Stimulated activated CD4-positive, alpha-beta T cell treated with anti-CD3 and anti-CD28 coated beads, TNF-alpha, amount 100 ng/mL, for 4 hours (primary cell): ENCODE measurements at places on chromosomes 1 and 21.

- DNase-seq: no peak
Measured at GRCh38 chr1:180507795-180508724, 5.7 kb upstream of the ACBD6 start.

DNA sequence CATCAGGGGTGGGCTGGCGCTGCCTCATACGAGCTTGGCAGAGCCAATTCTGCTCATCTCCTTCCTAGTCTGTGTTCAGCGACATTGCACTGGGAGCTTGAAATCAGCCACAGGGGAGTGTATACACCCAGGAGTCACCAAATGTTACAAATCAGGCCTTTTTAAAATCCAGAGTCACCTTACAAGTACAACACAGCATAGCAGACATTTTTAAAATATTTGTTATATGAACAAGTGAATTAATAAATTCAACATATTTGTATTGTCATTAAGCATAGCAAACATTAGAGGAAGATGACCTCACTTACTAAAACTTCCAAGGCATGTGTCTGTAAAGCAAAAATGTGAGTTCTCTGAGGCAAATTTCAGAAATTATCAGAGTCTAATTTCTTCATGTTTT lies 210.0 kb downstream of the HLX start:
- no peak for DNase-seq

- DNase-seq: no peak
Measured at GRCh38 chr1:32199717-32200072, 700 bp upstream of the CCDC28B start.

- DNase-seq: no peak
Measured at GRCh38 chr1:156601892-156602291, 613 bp upstream of the GPATCH4 start.

GRCh38 chr1:246532519-246532918 lies 25.4 kb upstream of the SMYD3 start:
- DNase-seq: no peak

DNA sequence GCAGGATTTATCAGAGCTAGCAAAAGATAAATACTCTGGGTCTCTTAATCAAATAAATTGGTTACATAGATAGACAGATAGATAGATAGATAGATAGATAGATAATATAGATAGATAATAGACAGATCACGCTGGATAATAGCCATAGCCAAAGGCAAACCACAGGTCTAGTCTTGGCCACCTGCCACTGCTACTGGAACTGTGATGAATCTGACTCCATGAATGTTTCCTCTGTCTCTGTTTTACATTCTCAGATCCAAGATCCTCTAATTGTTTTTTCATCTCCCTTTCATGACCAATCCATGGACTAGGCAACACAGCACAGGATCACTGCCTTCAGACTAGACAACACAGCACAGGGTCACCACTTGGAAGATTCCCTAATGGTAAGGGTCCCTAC lies 444.7 kb upstream of the NFIA start:
- no peak for DNase-seq

DNA sequence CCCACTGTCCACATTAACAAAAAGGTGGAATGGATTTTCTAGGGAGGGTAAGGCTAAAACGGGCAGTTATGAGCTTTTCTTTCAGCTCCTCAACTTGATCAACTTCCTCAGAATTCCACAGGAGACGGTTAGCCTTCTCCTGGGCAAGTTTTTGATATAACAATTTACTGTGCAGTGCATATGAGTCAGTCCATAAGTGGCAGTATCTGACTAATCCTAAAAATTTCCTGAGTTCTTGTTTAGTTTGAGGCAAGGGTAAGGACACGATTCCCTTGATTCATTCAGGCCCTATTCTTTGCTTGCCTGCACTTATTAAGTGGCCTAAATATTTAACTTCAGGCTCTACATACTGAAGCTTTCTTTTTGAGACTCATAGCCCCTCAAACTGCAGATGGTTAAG lies 6.2 kb upstream of the AADACL3 start:
- no peak for DNase-seq

DNA sequence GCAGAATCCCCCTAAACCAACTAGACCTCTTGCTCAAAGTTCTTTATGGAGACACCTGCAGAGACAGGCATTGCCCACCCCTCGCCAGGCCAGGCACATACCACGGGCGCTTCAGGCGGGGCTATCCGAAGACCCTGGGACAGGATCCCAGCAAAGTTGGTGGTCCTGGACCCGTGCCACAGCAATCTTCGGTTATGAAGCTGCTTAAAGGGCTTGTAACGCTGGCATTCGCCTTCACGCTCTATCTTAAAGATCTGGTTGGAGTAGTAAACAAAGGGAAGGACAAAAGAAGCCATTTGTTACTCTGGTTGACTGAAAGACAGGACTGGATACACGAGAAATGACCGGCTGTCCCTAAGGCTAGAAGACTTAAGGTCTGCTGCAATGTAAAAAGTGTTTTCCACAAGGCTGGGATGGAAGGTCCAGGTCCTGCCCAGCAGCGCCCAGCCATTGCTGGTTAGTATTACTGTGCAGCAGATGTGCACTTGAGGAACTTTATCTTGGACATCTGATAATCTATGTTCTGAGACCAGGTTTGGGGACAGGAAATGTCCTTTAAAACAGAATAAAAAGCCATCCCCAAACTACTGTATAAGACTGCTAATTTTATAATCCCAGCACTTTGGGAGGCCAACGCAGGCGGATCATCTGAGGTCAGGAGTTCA lies 42.9 kb downstream of the PARP1 start:
- no peak for DNase-seq

- no peak for DNase-seq
Measured at GRCh38 chr1:226945858-226946245, 5.8 kb downstream of the COQ8A start.

GRCh38 chr1:101532377-101532776 lies 295.6 kb downstream of the S1PR1 start:
- no peak for DNase-seq

- no peak for DNase-seq
Measured at GRCh38 chr21:41874611-41875010, 4.5 kb downstream of the PRDM15 start.

DNA sequence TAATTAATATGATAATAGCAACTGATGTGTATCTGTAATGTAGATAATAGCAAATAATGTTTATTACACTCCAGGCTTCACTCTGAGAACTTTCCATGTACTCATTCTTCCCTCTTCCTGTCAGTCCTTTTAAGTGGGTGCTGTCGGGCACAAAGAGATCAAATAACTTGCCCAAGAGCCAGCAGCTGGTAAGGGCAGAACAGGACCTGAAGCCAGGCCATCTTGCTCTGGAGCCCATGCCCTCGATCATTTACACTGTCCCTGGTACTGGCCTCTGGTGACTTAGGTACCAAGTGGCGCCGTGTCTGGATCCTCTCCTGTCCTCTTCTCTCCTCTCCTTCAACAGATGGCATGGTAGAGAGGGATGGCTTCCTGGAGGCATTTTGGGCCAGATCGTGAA lies 97.2 kb downstream of the VPS13D start:
- DNase-seq: no peak

- DNase-seq: no peak
Measured at GRCh38 chr1:27001570-27002360, 8.3 kb downstream of the TRNP1 start.

GRCh38 chr1:6181347-6181770 lies 1.2 kb upstream of the CHD5 start:
- DNase-seq: no peak

- DNase-seq: no peak
Measured at GRCh38 chr1:176858433-176858916, 306.0 kb downstream of the ASTN1 start.

DNA sequence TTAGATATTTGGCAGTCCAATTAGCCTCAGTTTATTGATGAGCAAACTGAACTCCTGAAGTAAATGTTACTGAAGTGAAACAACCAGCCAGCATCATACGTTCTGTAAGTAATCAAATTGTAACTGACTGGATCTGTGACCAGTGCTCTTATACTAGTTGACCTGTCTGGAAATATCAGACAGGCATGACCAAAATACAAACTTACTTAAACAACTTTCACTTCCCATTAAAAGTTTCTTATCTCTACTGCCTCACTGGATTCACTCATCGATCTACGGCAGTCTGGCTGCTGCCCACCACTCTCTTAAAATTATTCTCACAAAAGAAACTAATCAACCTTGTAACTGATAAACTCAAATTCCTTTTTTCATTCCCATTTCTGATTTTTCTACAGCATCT lies 56.4 kb downstream of the WDR3 start:
- no peak for DNase-seq

- no peak for DNase-seq
Measured at GRCh38 chr21:39094847-39095579, 88.2 kb downstream of the PSMG1 start.

DNA sequence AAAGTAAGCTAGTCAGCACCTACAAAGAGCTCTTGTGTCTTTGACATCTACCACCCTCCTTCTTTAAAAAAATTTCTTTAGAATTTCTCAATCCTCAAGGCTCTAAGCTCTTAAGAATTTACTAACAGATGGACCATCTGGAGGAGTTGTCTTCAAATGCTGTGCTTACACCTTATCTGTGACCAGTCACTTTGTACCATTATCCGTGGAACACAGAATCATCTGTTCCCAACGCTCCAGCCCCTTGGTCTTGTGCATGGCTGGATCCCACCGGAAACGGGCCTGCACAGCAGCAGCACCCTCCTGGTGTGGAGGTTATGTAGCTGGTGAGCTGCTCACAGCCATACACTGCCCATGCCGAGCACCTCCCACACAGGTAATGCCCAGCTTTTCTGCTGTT lies 89.0 kb downstream of the TBX19 start:
- DNase-seq: no peak

DNA sequence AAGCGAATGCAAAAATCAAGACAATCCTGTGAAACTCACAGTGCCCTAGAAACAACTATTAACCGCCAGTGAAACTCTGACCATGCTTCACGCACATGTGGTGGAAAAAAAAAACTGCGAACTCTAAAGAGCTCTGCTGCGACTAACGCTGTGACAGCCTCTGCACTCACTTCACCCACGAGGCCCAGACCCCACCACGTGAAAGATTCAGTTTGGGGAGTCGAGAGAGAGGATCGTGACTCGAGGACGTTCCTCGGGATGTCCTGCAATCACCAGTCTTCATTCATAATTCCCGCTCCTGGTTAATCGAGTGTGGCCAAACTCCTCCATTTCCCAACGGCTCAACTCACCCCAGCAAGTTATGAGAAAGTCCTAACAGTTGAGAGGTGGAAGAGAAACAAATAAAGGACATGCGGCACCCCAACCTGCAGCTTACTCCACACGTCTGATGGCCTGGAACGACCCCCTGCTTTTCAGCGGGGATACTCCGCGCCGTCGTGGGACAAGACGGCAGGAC lies 1.1 kb downstream of the SERBP1 start:
- peak; percentile 37 for DNase-seq
